ENCODE measurements at places on chromosomes 11 and 22.

DNA sequence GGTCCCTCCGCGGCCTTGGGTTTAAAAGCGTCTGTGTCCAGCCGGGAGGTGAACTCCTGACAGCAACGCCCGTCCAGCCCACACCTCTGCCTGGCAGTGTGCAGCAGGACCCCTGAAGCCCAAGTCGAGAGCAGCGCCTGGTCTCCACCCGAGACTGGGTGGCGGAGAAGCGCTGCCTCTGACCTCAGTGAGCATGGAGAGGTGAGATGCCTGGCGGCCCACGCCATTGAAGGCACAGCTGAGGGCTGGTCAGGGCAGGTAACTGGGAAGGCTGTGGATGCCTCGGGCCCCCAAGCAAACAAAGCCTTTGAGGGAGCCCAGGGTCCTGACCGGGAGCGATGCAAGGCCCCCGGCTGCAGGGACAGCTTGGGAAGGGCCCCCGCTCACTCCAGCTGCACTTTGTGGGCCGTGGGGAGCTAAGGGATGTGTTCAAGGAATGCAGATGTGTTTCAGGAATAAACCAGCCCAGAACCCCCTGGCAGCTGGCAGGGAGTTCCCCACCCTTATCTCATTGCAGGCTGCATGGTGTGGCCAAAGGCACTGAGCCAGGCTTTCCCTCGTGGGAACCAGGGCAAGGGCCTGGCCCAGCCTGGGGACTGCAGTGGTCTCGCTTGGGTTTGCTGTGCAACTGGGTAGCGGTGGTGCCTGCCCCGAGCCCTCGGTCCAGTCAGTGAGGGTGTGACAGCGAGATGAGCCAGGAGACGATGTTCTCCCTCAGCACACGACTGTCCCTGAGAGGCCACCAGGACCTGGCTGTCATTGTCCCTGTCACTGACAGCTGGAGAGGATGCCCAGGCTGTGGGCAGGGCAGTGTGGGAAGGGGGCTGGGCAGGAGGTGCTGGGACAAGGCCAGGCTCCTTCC, 92.5 kb downstream of the WNT7B start:
- peak; percentile 49 for DNase-seq

DNA sequence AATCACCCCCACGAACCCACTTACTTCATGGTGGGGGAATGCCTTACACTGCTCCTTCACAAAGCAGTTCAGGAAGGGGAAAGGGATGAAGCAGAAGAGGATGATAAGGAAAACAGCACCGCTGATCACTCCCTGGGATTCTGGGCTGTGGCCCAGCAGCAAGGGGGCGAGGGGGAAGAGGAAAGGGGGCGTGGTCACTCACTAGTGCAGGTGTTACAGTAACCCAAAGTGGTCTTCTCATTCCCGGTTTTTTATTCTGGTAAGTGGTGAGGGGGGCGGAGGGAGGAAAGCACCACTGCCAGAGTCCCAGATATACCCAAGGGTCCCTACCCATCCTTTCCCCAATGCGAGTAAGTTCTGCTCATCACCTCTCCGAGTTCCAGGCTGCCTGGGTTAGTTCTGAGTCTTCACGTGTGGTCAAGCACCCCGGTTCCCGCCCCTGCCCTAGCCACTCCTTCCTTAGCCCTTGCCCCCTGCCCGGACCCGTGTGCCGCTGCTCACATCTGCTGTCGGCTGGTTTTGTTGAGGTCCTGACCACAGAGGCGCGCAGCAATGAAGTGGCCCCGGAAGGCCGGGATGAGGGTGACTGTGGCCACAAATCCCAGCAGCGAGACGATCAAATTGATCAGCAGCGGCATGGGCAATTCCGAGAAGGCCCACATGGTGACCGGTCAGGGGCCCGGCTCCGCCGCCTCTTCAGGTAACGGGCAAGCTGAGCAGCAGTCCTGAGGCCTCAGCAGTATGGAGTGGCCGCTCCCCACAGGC, 477 bp downstream of the DPAGT1 start:
- DNase-seq = no peak

GRCh38 chr11:2211113-2211971, 39.7 kb upstream of the TH start:
- DNase-seq = no peak

- DNase-seq = peak; percentile 89
These were observed 796 bp upstream of the YIF1A start for GRCh38 chr11:66289548-66290329.

DNA sequence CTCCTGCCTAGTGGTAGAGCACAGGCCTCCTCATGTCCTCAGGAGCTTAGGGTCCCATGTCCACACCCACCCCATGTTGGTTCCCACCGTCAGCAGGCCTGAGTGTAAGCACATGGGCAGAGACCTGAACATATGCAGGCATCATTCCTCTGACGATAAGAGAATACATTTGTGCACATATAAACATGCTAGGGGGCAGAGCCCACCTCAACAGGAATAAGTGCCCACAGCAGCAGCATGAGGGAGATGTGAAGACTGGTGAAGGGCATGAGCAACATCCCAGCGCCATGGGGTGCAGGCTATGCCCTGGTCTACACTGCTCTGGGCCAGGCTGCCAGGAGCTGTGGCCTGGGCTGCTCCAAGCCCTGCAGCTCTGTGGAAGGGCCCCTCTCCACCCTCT, 16.9 kb downstream of the ADORA2A start:
- no peak for DNase-seq

- DNase-seq = peak; percentile 5
These were observed 98.6 kb downstream of the KIF18A start for GRCh38 chr11:28009388-28009787.

DNA sequence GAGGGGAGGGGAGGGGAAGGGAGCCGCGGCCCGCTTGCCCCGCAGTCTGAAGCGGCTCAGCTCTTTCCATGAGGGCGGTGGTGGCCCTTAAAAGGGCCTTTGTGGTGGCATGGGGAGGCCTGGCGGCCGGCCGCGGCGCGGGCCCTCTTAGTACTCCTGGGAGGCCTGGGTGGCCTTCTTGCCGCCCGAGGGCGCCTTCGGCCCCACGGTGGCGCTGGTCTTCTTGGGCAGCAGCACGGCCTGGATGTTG, 6.9 kb downstream of the DPAGT1 start:
- peak; percentile 76 for DNase-seq

- peak; percentile 23 for DNase-seq
These were observed 142.3 kb downstream of the OR4C45 start for GRCh38 chr11:50174975-50175374.

DNA sequence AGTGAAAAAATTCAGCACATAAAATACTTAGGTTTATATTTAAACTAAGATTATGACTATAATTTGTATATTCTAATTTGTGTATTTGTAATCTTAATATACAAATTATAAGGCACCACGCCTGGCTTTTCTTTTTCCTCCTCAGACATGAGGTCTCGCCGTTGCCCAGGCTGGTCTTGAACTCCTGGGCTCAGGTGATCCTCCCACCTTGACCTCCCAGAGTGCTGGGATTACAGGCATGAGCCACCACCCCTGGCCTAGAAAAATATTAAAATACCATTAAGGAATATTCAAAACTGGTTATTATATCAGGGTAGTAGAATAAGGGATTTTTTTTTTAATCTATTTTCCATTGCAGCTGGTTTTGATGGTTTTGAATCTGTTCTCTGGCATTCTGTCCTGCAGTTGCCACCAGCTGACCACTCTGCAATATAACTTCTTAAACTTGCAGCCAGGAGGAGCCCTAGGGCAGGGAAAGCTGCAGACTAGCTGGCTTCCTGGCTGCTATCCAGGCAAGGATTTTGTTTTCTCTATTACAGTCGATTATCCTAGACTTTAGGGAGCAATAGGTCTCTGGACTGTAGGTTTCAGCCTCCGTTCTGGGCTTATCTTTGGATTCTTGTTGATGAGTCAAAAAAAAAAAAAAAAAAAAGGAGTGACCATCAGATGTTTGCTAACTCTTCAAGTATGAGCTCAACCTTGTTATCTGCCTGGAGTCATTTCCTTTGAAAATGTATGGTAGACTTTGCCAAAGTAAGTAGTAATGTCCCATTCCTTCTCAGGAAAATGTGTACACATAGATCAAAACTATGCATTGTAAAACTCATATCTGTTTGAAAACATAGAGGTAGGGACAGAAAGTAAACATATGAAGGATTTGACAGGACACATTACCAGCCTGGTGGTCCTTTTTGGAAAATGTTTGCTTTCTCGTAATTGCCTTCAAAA, 13.2 kb downstream of the POLA2 start:
- peak; percentile 76 for DNase-seq

DNA sequence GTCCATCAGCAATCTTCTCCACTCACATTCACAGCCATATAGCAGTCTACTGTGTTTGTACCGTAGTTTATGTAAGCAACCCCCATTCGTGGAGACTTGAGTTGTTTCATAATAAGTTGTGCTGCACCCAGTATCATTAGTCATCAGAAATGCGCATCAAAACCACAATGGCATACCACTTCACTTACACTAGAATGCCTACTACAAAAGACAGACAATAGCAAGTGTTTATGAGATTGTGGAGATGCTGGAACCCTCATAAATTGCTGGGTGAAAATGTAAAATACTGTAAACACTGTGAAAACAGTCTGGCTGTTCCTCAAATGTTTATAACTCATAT, 133.3 kb downstream of the ATXN10 start:
- no peak for DNase-seq

- no peak for DNase-seq
These were observed 27.9 kb downstream of the YPEL1 start for GRCh38 chr22:21707677-21708076.

DNA sequence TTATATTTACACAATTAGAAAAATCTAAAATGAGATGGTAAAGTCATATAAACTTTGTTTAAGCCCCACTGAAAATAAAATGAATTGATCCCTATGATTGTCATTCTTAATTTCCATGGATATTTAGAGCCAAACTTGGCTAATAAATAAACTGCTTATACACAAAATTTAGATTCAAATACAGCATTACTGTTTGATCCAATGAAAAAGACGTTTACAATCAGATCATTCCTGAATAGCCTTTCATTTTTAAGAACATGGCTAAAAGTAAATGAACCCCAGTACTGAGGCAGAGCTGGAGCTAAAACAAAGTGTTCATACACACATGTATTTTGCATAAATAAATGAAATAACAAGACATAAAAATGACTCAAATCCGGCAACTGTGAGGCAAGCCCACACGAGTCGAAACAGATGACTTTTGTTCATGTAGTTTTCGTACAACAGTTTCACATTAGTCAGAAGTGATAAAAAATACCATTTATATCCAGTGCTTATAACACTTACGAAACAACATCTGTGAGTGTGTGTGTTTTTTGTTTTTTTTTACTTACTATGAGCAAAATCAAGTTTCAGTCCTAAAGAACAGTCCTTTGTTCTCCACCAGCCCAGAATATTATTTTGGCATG, 386.5 kb downstream of the SOX6 start:
- DNase-seq = no peak

GRCh38 chr11:119087747-119088241, 3.1 kb downstream of the HMBS start:
- DNase-seq = peak; percentile 94

DNA sequence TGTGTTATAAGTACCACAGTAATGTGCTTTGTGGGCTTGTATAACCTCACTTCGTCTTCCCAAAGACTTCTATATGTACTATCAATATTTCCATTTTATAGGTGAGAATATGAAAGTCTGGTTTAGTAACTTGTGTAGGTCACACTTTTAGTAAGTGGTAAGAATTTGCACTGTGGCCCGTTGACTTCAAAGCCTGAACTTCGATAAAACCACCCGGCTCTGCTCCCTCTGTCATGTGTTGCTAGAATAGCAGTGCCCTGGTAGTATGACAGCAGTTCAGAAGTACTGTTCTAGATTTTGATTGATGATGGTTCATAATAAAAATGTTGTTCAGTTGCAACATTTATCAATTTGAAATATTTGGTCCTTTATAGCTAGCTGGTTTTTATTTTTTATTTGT, 110.2 kb upstream of the SORL1-AS1 start:
- DNase-seq = no peak

GRCh38 chr11:107606141-107606540, 15.2 kb downstream of the ELMOD1 start:
- no peak for DNase-seq

GRCh38 chr11:23973244-23973643, 523.6 kb upstream of the LUZP2 start:
- DNase-seq = no peak

GRCh38 chr11:83063073-83063754, 8.5 kb downstream of the RAB30 start:
- peak; percentile 48 for DNase-seq

- no peak for DNase-seq
These were observed 72.8 kb downstream of the TP53I11 start for GRCh38 chr11:44877571-44878497.

DNA sequence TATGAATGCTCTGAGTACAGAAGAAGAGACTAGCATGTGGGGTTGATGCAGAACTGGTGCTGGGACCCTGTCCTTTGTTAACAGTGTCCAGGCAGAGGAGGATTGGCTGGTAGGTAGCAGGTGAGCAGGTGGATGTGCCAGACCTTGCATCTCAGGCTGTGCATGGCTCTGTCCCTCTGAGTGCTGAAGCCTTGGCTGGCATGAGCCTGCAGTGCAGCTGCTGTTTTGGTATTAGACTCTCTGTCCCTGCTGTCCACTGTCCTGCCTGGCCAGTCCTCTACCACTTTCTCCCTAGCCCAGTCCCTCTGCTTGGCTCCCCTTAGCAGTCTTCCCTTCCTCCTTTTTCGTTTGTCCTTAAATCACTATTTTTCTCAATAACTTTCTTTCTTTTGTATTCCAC, 213.6 kb upstream of the ZBED5 start:
- DNase-seq = no peak

- no peak for DNase-seq
These were observed 26.4 kb downstream of the MYEOV start for GRCh38 chr11:69320326-69320725.

DNA sequence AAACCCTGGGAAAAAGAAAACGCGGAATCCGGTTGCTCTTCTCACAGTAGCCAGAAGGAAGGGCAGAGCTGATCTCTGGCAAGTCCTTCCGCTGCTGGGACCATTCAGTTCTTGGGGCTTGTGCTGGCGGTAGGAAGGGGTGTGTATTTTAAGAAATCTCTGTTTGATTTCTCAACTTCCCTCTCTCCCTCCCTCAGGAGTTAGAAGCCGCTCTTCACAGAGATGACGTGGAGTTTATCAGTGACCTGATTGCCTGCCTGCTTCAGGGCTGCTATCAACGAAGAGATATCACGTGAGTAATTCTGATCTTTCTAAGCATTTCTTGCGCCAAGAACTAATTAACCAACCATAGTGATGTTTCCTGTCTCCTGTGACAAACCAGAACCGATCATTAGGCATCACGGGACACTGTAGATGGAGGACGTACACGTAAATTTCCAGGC, 85.9 kb upstream of the SLC25A18 start:
- peak; percentile 14 for DNase-seq

- no peak for DNase-seq
These were observed 58.4 kb downstream of the GALNT18 start for GRCh38 chr11:11563200-11563975.

- DNase-seq = no peak
These were observed 33.8 kb downstream of the ZNF280B start for GRCh38 chr22:22474733-22475132.

DNA sequence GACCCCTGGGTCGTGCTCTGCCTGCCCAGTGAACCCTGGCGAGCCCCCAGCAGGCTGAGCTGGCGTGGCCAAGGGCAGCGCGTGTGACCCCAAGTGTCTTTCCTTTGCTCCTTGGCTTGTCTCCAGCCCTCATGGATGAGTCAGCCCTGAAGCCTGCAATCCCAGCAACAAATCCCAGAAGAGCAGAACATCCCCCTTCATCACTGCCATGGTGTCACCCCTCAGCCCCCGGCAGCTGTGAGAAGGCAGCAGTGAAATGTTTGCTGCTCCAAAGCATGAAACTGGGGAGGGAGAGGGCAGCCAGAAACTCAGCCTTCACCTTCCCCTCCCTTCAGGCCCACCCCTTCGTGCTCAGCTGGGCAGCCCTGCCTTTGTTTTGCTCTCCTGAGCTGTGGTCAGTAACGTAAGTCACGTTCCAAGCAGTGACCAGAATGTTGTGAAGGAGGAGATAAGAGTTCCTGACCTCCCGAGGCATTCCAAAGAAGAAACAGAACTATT, 29.8 kb downstream of the ADAMTS15 start:
- no peak for DNase-seq
